Renal cortical epithelial cell (primary cell): ENCODE measurements at places on chromosomes 11 and 22. TPM values are rescaled to one million over a fixed set of nuclear protein-coding genes. Genes with fewer than 3 reads are reported as not detected.
A peak's percentile ranks its signal among the peaks of the same experiment; 100 is the strongest.

DNA sequence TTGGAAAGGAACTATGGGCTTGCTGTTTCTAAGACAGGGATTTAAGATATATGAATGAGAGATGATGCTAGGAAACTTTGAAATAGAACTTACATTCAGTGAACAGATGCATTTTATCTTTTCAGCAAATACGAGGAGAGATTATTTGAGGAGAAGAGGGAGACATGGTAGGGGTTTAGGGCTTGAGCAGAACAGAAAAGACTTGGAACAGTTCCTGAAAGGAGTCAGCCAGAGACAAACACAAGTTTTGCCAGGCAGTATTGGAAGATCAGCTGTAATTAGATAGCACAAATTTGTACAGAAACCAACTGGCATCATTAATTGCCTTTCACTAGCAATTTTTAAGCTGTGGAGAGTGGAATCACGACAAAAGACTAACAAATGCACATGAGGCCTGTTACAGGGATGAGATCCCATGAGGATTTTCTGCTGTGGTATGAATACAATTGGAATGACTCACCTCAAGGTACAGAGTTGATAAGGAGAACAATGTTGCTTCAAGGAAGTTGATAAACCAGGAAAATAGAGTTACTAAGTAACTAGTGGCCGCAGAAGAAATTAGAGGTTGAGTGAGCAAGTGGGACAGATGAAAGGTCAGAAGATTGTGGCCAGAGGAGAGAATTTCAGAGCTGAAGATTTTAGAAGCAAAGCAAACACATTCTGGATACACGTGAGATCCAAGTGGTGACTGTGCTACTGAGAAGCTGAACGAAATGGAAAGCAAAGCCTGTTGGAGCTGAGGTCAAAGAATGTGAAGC, 67.9 kb downstream of the CYB5R2 start:
- peak; percentile 99 for DNase-seq

DNA sequence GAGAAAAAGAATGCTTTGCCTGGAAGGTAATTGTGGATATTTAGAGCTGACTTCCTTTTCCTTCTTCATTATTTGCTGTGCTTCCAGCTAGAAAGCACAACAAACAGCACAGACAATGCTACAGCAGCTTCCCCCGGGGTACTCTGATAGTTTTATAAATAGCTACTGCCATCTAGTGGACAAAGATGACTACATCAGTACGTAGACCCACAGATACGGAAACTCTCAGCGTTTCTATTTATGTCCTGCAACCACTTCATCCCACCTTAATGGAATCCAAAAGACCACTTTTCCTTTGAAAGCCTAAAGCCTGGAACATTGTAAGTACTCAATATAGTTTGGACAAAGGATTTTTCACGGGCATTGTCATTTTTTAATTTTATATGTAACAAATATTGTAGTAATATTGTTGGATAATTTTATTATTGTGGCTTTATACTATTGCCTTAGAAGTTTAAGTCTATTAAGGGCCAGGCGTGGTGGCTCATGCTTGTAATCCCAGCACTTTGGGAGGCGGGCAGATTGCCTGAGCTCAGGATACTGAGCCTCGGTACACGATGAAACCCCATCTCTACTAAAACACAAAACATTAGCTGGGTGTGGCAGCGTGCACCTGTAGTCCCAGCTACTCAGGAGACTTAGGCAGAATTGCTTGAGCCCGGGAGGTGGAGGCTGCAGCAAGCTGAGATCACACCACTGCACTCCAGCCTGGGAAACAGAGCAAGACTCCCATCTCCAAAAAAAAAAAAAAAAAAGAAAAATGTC, 7.5 kb downstream of the HSPA8 start:
- DNase-seq: peak; percentile 73

DNA sequence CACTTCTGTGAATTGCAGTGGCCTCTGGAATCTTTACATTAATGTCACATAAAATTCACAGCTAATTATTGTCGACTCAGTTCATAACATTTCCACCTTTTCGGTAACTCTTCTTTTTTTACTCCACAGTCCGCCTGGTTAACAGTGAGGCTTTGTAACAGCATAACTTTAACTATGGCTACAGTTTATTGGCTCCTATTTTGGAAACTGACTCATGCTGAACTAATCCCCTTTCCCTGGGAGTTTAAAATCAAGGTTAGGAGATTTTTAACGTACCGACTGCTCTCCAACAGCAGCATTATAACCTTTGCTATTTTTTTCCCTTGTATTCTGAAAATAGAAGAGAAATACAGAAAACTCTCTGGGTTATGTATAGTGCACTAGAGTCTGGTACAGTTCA, 3.2 kb upstream of the POGLUT3 start:
- DNase-seq: no peak

GRCh38 chr22:19179497-19180048, 1.0 kb upstream of the SLC25A1 start:
- DNase-seq: peak; percentile 71

- peak; percentile 35 for DNase-seq
These were observed 34.9 kb upstream of the TRPC6 start for GRCh38 chr11:101618709-101619108.

DNA sequence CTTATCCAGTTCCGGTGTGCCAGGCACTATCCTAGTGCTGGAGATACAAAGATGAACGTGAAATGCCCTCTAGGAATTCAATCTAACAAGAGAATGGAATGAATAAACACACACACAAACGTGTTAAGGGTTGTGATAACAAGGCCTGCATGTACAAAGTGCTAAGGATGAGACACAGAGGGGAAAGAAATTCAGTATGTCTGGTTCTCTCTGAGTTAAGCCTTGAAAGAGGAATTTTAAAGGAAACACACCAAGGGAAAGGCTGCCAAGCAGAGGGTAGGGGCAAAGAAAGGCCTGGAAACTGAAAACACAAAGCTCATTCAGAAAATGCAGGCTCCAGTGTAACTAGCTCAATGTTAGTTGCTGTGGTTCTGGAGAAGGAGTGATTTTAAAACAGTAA, 4.2 kb downstream of the CHKA start:
- DNase-seq: no peak

GRCh38 chr22:37917874-37918548, 11.9 kb downstream of the MICALL1 start:
- no peak for DNase-seq

GRCh38 chr11:81655351-81655750, 1078.3 kb downstream of the FAM181B start:
- no peak for DNase-seq

DNA sequence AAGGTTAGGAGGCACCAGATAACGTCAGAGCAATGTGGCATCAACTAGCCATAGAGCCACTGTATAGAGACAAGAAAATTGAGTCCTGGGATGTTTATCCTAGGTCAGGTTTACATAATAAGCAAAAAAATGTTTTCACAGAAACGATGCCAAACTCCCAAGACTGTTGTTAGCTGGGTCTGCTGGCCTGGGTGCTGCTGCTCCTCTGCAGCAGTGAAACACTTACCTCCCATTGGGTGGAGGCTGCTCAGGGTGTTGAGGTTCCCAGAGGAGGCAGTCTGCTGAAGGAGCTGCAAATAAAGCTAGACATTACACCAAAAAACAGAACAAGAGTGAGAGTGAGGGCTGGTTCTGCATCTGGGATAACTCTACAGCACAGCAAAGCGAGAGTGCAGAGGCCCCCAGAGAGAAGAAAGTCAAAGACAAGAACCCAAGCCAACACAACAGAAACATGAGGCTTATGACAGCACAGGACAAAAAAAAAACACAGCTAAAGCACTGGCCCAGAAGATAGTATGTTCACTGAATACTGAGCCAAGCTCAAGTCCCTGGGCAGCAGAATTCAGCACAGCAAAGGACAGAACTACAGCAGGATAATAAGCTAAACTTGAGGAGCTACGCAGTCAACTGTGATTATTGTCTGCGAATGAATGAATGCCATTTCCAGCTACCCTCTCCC, 29.9 kb upstream of the RAPSN start:
- DNase-seq: no peak

DNA sequence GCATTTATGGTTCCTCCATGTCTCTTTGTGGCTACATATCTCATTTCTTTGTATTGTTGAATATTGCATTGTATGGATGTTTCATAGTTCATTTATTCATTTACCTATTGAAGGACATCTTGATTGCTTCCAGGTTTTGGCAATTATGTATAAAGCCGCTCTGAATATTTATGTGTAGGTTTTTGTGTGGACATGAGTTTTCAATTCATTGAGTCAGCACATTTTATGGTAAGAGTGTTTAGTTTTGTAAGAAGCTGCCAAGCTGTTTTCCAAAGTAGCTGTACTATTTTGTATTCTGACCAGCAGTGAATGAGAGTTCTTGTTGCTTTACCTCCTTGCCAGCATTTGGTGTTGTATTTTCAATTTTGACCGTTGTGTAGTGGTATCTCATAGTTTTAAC, 39.2 kb downstream of the KDM2A start:
- no peak for DNase-seq

DNA sequence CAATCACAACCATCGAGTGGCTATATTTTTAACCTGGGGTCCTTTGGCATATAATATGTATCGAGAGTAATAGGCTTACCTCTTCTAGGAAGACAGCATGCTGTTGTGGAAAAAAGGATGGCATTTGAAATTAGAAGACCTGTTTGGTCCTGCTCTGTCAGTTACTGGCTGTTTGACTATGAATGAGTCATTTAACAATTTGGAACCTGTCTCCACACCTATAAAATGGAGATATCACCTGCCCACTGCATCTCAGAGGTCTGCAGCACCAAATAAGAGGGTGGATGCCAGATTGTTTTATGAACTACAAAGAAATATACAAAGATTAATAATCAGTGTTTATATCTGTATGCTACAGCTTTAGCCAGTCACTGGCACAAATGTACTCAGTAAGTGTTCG, 60.8 kb downstream of the SLC25A17 start:
- DNase-seq: no peak

DNA sequence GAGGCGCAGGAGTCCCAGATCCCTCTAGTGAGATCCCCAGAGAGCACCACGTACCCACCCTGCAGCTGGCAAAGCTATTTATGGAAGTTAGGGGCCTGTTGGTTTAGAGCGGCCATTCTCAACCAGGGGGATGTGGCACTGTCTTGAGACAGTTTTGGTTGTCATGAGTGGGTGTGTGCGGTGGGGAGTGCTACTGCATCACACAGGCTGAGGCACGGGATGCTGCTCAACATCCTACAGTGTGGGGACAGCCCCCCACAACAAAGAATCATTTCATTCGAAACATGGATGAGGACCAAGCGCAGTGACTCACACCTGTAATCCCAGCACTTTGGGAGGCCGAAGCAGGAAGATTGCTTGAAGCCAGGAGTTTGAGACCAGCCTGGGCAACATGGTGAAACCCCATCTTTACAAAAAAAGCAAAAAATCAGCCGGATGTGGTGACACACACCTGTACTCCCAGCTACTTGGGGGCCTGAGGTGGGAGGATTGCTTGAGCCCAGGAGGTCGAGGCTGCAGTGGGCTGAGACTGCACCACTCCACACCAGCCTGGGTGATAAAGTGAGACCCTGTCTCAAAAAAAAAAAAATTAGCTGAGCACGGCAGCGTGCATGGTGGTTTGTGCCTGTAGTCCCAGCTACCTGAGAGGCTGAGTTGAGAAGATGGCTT, 28.2 kb downstream of the GGT5 start:
- no peak for DNase-seq

- no peak for DNase-seq
These were observed 93.5 kb downstream of the ME3 start for GRCh38 chr11:86578727-86579405.

DNA sequence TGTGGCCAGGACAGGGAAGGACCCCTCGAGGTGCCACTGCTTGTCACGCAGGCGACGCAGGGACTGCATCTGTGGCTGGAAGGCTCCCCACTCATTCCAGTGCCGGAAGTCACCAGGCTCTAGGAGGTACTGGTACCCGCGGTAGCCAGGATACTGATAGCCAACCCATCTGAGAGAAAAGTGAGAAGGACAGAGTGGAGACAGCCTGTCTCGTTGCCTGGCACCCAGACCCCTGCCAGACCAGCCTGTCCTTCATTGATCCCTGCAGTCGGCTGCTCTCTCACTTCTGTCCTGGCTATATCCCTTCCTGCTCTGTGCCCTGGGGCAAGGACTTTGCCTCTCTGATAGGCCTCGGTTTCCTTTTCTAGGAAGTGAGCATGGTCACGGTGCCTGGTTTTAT, 9.6 kb upstream of the TPST2 start:
- no peak for DNase-seq

DNA sequence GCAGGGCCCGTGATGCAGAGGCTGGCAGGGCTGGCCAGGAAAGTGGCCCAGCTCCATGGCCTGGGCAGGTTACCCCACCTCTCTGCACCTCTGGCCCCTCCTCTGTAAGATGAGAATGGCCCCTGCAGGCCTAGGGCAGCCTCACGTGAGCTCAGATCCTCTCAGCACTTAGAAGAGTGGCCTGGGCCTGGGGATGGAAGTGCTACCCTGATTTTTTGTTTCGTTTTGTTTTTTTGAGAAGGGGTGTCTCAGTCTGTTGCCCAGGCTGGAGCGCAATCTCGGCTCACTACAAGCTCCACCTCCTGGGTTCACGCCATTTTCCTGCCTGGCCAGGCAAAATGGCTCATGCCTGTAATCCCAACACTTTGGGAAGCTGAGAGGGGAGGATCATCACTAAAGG, 982 bp downstream of the APOBEC3H start:
- DNase-seq: no peak

GRCh38 chr11:90783111-90783510, 560.3 kb upstream of the CHORDC1 start:
- no peak for DNase-seq

- DNase-seq: no peak
These were observed 239.2 kb upstream of the TBCEL start for GRCh38 chr11:120784566-120785251.

- DNase-seq: no peak
These were observed 186.3 kb upstream of the B3GAT1 start for GRCh38 chr11:134598368-134598767.

DNA sequence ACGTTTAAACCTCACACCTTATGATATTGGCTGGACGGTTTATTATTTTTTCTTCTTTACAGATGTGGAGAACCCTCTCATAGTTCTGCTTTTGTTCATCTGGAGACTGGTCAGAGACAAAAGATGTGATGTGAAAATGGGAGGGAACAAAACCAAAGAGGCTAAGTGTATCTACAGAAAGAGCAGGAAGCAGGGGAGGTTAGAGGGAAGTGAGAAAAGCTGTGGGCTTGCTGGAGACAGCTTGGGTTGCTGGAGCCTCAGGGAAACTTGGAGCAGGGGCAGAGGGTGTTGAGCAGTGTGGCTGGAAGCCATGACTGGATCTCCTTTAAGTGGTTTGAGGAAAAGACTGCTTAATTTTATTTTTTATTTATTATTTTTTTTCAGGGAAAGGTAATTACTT, 79.0 kb upstream of the SNX19 start:
- DNase-seq: no peak

GRCh38 chr22:29801796-29802195, 34.6 kb downstream of the UQCR10 start:
- DNase-seq: no peak

GRCh38 chr22:48098243-48098920, 1335.9 kb downstream of the TBC1D22A start:
- DNase-seq: no peak

The TSSK2 gene
- total RNA-seq: not detected in 2 replicates

The ATP6V1E1 gene
- 219 and 241 TPM in 2 replicates for total RNA-seq

The TSPAN32 gene
- not detected in 2 replicates for total RNA-seq
